ENCODE measurements at places on chromosomes 3 and 15.

GRCh38 chr3:38577371-38578080 is 72.0 kb downstream of the SCN5A start:
- DNase-seq, result no peak

GRCh38 chr3:186095561-186096081 is 13.3 kb downstream of the ETV5 start:
- no peak for DNase-seq

GRCh38 chr3:127005864-127006500 is 23.1 kb downstream of the PLXNA1 start:
- DNase-seq, result no peak

DNA sequence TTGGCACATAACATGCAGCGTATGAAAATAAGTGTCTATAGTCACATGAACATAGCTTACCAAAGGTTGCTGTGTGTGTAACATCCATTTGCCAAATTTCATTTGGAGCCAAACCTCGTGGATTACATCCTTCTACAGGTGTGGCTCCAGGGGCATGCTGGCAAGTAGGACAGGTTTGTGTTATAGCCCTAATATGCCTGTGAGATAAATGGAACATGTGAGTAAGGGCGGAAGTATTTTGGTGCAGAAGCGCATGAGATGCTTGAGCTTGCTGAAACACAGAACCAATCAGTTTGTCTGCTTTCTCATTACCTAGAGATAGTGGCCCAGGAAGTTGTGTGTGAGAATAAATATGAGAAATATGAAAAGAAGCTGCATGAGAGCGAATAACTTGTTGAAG is 21.8 kb upstream of the XCR1 start:
- DNase-seq, result no peak

All from T-helper 17 cell (primary cell).